ENCODE measurements at places on chromosomes 7 and 10.

- no peak for DNase-seq
These were observed 83.5 kb downstream of the PRPF18 start for GRCh38 chr10:13670311-13670710.

GRCh38 chr10:79393221-79393923, 46.1 kb downstream of the PPIF start:
- no peak for DNase-seq

- no peak for DNase-seq
These were observed 69.9 kb upstream of the MYL10 start for GRCh38 chr7:101698964-101699363.

GRCh38 chr7:28423918-28424514, 11.7 kb downstream of the CREB5 start:
- no peak for DNase-seq

DNA sequence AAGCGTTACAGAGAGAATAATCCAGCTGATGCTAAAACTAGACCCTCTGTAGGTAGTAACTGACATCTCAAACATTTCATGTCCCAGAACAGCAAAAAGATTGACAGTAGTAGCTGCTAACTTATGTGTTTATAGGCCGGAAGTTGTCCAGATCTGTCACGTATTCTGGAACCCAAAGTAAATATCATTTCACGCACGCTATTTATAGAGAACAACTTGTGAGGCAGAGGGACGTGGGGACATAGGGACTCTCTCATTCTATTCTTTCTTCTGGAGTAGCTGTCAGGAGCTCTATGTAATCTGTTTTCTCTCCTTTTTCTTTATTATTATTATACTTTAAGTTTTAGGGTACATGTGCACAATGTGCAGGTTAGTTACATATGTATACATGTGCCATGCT, 22.3 kb downstream of the AGK start:
- no peak for DNase-seq

GRCh38 chr7:80110376-80110775, 24.3 kb upstream of the GNAI1 start:
- DNase-seq: no peak

GRCh38 chr10:54159924-54160323, 641.1 kb downstream of the PCDH15 start:
- no peak for DNase-seq

GRCh38 chr7:108503112-108504026, 22.6 kb downstream of the PNPLA8 start:
- DNase-seq: no peak

- DNase-seq: no peak
These were observed 462.9 kb downstream of the PTPRN2 start for GRCh38 chr7:158124671-158125079.

DNA sequence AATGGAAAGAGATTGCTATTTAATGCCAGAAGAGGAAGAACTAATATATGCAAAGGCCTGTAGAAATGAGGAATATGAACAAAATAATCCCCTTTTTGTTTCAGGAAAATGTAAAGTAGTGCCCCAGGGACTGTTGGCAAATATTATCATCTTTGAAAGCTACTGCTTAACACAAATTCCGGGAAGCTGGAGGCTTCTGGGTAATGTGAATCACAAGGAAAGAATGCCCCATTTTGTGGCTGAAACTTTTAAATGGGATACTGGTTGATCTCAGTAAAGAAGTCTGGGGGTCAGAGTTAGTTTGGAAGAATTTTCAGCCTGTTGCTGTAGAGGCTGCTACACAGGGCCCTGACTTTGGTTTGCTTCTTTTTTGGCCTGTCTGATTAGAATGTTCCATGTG, 141.0 kb downstream of the PTEN start:
- DNase-seq: no peak

DNA sequence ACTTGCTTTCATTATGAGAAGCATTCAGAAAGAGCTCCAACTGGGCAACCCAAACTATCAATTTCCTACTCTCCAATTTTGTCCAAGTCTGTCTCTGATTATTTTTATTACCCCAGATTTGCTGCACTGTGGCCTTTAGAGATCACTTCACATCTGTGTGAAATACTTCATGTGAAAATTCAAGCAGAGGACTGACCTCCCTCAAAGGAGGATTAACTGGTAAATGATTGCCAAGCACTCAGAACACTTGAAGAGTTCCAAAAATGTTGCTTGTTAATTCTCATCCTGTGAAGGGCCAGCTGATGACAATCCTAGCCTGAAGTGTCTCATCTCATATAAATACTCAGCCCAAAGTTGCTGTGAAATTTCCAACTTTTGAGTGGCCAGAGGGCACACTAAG, 182.8 kb upstream of the DGKB start:
- DNase-seq: peak; percentile 67

DNA sequence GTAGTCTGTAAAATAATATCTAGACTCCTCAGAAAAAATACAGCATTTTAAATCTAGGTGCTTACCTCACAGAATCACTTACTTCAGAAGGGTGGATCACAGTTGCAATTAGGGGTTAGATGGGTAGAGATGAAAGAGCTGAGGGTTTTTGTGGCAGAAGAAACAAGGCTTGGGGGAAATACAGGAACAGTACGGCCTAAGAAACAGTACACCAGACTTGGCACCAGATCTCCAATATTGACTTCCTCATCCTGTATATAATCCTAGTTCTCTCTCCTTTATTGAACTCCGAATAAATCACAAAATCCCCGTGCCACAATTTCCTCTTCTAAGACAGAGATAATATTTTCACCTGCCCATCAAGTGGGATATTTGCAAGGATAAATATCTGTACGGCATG, 14.3 kb downstream of the CEP41 start:
- no peak for DNase-seq

All from epithelial cell of proximal tubule (primary cell).